Fibroblast of skin of right biceps (primary cell): ENCODE measurements at places on chromosomes 1 and 21.

GRCh38 chr1:156075162-156075561 is 7.1 kb downstream of the MEX3A start:
- DNase-seq = no peak

DNA sequence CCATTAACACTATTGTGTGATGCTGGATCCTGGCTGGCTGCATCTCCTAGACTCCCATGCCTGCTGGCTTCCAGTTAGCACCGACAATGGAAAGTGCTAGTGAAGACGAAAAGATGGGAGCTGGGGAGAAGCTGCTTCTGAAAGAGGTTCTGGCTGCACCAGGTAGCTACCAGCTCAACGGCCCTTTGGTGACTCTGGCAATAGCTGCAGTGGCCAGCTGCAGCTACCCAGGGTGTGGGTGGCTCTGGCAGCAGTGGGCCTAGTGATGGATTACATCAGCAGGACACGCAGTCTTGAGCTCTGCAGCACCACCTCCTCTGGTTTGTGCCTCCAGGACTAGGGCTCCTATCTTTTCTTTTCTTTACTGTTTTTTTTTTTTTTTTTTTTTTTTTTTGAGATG is 662.6 kb downstream of the MATN1 start:
- DNase-seq = no peak

- DNase-seq = no peak
Observed at GRCh38 chr1:46008585-46008984, 123.8 kb downstream of the PIK3R3 start.

DNA sequence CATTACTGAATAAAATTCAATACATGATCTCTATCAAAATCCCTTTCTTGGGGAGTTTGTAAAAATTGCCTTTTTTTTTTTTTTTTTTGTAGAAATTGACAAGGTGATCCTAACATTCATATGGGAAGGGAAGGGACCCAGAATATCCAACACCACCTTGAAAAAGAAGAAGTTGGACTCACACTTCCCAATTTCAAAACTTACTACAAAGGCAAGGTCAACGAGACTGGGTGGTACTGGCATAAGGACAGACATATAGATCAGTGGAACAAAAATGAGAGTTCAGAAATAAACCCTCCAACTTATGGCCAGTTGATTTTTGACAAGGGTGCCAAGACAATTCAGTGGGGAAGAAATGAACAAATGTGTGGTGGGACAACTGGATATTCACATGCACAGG is 31.4 kb upstream of the CLSTN1 start:
- DNase-seq = no peak
